Natural killer cell (primary cell): ENCODE measurements at places on chromosomes 7 and 10. TPM values are rescaled to one million over a fixed set of nuclear protein-coding genes. Genes with fewer than 3 reads are reported as not detected.
A peak's percentile ranks its signal among the peaks of the same experiment; 100 is the strongest.

SLC13A4 gene
- not detected for total RNA-seq

HOXA2 gene
- total RNA-seq: not detected

MYPN gene
- total RNA-seq: not detected

OR13A1 gene
- total RNA-seq: not detected

ATG9B gene
- 4.4 TPM for total RNA-seq

NKX1-2 gene
- total RNA-seq: not detected

APBB1IP gene
- total RNA-seq: 119 TPM

PLAC9 gene
- total RNA-seq: not detected

DKK1 gene
- not detected for total RNA-seq

GRCh38 chr10:126524526-126524925 is 136.2 kb upstream of the ADAM12 start:
- H3K27me3 ChIP-seq: no peaks in the 10 kb centered on the region
- no peak overlapping the region for H3K4me3 ChIP-seq
- no peak for DNase-seq

DNA sequence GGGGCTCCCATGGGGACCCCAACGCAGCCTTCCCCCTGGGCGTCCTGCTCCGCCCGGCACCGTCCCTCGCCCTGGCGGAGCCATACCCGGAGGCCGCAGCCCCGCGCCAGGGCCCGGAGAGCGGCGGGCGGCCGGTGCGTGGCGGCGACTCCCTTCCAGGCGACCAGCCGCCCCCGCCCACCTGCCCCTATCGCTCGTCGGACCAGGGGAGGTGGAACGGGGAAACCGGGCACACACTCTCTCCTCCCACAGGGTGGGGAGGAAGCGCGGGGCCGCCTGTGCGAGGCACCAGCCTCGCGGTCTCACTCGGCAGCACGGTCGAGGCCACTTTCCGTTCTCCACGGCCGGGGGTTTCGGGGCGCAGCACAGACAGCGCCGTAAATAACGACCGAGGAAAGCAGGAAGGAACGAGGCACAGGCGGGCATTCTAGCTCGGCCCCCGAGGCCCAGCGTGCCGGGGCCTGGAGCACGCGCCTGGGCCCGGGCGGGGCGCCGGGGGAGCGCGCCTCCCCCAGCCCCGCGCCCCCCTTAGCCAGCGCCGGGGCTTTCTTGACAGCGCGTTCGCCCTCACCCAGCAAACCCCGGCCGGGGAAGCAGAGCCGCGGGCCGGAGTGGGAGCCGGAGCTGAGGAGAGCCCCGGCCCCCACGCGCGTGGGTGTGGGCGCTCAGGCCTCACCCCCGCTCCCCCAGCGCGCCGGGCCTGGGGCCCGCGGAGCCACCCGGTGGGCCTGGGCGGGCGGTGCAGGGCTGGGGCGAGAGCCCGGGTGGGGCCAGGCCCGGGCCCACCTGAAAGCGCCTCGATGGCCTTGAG is 936 bp downstream of the IGF2BP3 start:
- H3K36me3 ChIP-seq: no peaks in the 10 kb centered on the region
- peaks cover 70% of the 10 kb centered on the region for H3K27me3 ChIP-seq
- no peak overlapping the region for H3K27ac ChIP-seq
- peaks cover 53% of the 10 kb centered on the region for H3K4me1 ChIP-seq
- DNase-seq: peak; percentile 67

DNA sequence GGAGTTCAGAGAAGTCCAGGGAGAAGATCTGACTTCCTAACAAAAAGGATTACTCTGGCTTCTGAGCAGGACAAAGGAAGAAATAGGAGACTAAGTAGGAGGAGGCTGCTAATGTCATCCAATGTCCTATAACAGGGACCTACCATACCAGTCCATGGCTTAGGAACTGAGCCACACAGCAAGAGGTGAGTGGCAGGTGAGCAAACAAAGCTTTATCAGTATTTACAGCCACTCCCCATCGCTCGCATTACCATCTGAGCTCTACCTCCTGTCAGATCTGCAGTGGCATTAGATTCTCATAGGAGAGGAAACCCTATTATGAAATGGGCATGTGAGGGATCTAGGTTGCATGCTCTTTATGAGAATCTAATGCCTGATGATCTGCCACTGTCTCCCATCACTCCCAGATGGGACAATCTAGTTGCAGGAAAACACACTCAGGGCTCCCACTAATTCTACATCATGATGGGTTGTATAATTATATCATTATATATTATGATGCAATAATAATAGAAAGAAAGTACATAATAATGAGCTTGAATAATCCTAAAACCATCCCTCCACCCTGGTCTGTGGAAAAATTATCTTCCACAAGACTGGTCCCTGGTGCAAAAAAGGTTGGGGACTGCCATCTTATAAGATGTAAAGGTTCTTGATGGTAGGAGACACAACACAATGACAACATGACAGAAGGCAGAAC is 487.4 kb downstream of the PLXDC2 start:
- no peaks in the 10 kb centered on the region for H3K27me3 ChIP-seq
- no peak for DNase-seq
- H3K4me1 ChIP-seq: no peaks in the 10 kb centered on the region
- no peaks in the 10 kb centered on the region for H3K36me3 ChIP-seq
- no peak overlapping the region for H3K4me3 ChIP-seq

- no peak overlapping the region for H3K4me3 ChIP-seq
- no peaks in the 10 kb centered on the region for H3K27me3 ChIP-seq
- H3K36me3 ChIP-seq: no peaks in the 10 kb centered on the region
- H3K4me1 ChIP-seq: peaks cover 9% of the 10 kb centered on the region
- DNase-seq: no peak
These were observed 31.8 kb downstream of the SMURF1 start for GRCh38 chr7:99112097-99112496.

DNA sequence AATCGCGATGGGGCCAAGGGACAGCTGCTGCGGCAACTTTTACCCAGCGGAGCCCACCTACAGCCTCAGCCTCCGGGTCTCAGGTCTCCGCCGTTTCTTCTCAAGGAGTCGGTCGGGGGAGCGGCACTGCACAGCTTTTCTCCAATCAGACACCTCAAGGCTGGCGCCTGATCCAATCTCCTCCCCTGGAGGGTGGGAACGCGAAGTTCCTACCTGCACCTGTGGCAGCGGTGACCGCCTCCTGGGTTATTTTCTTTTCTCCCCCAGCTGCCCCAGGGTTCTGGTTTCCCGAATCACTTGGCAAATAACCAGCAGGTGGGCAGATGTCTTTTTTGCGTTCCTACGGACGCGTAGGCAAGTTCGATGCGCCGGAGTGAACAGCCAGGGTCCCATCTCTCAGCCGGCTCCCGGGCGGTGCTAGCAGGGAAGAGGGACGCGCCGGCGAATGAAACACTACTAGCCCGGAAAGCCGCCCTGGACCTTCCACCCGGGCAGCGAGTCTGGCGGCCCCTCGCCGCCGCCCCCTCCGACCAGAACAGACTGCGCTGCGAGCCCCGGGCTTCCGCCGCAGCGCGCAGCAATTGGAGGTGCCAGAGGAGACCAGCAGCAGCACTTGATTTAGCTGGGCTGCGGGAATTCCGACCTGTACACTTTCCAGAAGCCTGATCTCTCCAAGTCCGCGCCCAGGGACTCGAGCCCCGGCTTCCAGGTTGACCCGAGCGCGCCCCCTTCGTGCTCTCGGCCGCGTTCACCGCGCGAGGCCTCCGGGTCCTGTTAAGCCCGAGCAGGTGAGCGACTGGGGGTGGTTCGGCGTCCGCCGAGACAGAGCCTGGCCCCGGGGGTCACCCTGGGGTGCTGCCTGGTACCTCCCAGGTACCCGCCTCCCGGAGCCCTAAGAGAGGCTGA is at the start of gene PRR15:
Gene PRR15, plus strand, starts transcription at position 246 of the 906 bp plus-strand sequence. CDS start 2,495 bp downstream, outside the sequence.
- H3K27ac ChIP-seq: no peak within 1 kb of the TSS
- no peaks in the 10 kb centered on the region for H3K36me3 ChIP-seq
- DNase-seq: no peak
- peaks cover 32% of the 10 kb centered on the region for H3K4me1 ChIP-seq
- H3K27me3 ChIP-seq: peaks cover 35% of the 10 kb centered on the region

- no peaks in the 10 kb centered on the region for H3K4me1 ChIP-seq
- no peaks in the 10 kb centered on the region for H3K36me3 ChIP-seq
- H3K4me3 ChIP-seq: no peak overlapping the region
- no peak overlapping the region for H3K27ac ChIP-seq
- no peak for DNase-seq
These were observed 64.8 kb upstream of the YAE1 start for GRCh38 chr7:39501358-39501757.

GRCh38 chr10:101752241-101752640 is 23.7 kb downstream of the FGF8 start:
- peaks cover 3% of the 10 kb centered on the region for H3K27me3 ChIP-seq
- no peak for DNase-seq
- no peaks in the 10 kb centered on the region for H3K36me3 ChIP-seq
- H3K27ac ChIP-seq: no peak overlapping the region
- H3K4me1 ChIP-seq: no peaks in the 10 kb centered on the region

DNA sequence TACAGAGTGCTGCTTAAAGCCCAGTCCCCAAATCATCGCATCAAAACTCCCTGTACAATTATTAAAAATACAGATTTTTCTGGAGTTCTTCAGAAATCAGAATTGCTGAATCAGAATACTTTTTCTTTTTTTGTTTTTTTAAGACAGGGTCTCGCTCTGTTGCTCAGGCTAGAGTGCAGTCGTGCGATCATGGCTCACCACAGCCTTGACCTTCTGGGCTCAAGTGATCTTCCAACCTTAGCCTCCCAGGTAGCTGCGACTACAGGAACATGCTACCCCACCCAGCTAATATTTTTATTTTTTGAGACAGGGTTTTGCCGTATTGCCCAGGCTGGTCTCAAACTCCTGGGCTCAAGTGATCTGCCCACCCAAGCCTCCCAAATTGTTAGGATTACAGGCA is 3.9 kb downstream of the BBIP1 start:
- H3K4me1 ChIP-seq: peaks cover 4% of the 10 kb centered on the region
- no peaks in the 10 kb centered on the region for H3K27me3 ChIP-seq
- DNase-seq: no peak

DNA sequence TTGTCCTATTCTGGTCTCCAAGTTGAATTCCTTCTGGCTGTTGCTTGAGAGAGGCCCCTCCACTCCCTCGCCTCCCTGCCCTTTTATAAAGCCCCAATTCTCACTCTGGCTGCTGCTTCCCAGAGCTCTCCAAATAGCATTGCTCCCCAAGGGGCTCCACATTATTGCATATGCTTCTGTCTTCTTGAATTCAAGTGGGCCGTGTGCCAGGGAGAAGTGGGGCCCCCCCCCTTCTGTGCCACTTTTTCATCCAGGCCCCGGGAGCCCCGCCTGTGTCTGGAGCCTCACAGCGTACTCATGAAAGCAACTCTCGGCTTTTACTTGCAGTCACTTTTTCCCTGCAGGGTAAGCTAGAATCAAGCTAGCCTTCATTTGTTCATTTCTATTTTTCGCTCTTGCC is 265.1 kb downstream of the CCSER2 start:
- no peaks in the 10 kb centered on the region for H3K36me3 ChIP-seq
- H3K27ac ChIP-seq: no peak overlapping the region
- H3K27me3 ChIP-seq: no peaks in the 10 kb centered on the region
- DNase-seq: no peak
- H3K4me3 ChIP-seq: no peak overlapping the region
- H3K4me1 ChIP-seq: no peaks in the 10 kb centered on the region

- H3K4me3 ChIP-seq: no peak overlapping the region
- H3K27me3 ChIP-seq: no peaks in the 10 kb centered on the region
- no peak for DNase-seq
- no peaks in the 10 kb centered on the region for H3K4me1 ChIP-seq
- no peaks in the 10 kb centered on the region for H3K36me3 ChIP-seq
These were observed 106.1 kb upstream of the SP8 start for GRCh38 chr7:20892776-20893175.

- no peak overlapping the region for H3K27ac ChIP-seq
- H3K36me3 ChIP-seq: peaks cover 19% of the 10 kb centered on the region
- no peak for DNase-seq
- no peaks in the 10 kb centered on the region for H3K27me3 ChIP-seq
These were observed 138.5 kb downstream of the LRRC4 start for GRCh38 chr7:127892488-127893314.

DNA sequence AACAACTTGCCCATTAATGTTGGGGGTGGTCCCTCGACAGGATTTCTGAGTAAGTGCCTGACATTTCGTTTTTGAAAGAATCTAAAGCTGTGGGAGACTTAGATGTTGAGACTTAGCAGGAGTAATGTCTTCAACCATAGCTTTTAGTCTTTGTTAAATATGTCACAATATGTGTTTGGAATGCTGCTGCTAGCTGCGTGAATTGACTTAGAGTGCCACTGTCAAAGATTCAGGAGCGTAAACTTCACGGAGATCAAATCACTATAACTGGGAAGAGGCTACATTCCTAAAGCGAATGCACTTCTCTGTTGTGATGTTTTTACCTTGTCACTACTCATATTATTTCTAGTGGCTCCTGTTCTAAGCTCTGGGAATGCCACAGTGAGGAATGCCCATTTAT is 91.3 kb upstream of the SAMD8 start:
- DNase-seq: no peak
- H3K36me3 ChIP-seq: peaks cover 43% of the 10 kb centered on the region
- no peak overlapping the region for H3K27ac ChIP-seq
- peaks cover 23% of the 10 kb centered on the region for H3K4me1 ChIP-seq

DNA sequence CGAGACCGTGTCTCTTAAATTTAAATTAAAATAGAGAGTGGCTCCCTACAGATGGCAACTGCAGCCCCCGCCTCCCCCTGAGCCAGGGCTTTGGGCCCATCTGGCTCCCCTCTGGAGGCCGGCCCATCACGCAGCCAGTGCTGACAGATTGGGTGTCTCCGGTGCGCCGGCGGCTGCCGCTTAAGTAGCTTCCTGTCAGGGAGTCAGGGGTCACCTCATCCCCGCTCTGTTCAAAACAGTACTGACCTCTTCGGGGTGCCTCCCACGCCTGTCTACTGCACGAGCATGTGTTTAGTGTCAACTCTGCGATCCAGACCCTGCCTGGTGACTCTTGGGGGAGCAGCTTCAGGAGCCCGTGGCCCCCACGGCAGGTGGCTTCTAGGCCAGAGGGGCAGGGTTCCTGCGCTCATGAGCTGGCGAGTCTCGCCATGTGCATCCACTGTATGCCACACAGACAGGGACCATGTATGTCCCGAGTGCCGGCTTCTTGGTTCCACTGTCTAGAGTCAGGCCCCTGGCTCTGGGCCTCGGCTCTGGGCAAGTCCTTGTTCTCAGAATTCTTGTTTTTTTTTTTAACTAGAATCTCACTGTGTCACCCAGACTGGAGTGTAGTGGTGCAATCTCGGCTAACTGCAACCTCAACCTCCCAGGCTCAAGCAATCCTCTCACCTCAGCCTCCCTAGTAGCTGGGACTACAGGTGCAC is 36.1 kb downstream of the KCTD7 start:
- H3K4me3 ChIP-seq: no peak overlapping the region
- H3K27me3 ChIP-seq: no peaks in the 10 kb centered on the region
- no peaks in the 10 kb centered on the region for H3K4me1 ChIP-seq
- no peaks in the 10 kb centered on the region for H3K36me3 ChIP-seq
- no peak overlapping the region for H3K27ac ChIP-seq
- DNase-seq: no peak

- peaks cover 2% of the 10 kb centered on the region for H3K27me3 ChIP-seq
- H3K36me3 ChIP-seq: no peaks in the 10 kb centered on the region
- H3K4me1 ChIP-seq: peaks cover 3% of the 10 kb centered on the region
- peak overlapping the region; percentile 80 for H3K4me3 ChIP-seq
These were observed 651 bp upstream of the SKAP2 start for GRCh38 chr7:26865094-26865388.

DNA sequence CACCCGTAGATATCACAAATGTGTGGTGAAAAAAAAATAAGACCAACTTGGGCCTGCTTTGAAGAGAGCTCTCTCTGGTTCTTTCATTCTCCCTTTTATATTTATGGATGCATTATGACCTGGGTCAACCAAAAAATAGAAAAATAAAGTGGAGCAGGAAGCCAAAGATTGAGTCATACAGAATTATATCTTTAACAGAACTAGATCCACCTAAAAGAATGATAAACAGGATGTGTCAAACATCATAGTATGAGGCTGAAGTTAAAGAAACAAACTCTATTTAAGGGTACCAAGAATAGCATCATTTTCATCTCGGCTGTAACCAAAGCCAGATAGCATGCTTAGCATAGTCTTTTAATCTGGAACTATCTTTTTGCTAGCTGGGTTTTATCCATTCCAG is 28.8 kb upstream of the NMT2 start:
- H3K27me3 ChIP-seq: no peaks in the 10 kb centered on the region
- no peak for DNase-seq
- no peaks in the 10 kb centered on the region for H3K36me3 ChIP-seq
- H3K27ac ChIP-seq: no peak overlapping the region
